ENCODE measurements at places on chromosomes 16 and 17.

DNA sequence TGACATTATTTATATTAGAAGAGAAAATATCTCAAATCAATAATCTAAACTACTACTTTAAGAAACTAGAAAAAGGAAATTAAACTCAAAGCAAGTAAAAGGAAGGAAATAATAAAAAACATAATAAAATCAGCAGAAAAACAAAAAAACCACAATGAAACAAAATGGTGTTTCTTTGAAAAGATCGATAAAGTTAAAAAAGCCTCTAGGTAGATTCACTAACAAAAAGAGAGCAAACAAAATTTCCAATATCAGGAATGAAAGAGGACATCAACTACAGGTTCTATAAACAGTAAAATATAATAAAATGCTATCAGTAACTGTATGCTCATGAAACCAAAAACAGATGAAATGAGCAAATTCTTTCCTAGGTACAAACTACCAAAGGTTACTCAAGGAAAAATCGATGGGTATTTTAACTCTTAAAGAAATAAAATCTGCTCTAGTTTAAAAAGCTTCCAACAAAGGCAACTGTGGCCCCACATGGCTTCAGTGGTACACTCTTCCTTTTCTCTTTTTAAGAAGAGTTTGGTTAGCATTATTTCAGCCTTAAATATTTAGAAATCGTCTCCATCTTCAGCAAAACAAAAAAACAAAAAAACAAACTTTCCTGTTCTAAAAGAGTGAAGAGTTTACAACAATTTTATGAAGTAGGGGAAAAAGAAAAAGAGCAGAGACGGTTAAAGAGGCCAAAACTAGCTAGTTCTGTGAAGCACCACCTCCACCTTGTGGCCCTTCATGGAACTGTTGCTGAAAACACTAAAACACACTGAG lies 102.2 kb downstream of the TRIM37 start:
- DNase-seq = peak; percentile 57

DNA sequence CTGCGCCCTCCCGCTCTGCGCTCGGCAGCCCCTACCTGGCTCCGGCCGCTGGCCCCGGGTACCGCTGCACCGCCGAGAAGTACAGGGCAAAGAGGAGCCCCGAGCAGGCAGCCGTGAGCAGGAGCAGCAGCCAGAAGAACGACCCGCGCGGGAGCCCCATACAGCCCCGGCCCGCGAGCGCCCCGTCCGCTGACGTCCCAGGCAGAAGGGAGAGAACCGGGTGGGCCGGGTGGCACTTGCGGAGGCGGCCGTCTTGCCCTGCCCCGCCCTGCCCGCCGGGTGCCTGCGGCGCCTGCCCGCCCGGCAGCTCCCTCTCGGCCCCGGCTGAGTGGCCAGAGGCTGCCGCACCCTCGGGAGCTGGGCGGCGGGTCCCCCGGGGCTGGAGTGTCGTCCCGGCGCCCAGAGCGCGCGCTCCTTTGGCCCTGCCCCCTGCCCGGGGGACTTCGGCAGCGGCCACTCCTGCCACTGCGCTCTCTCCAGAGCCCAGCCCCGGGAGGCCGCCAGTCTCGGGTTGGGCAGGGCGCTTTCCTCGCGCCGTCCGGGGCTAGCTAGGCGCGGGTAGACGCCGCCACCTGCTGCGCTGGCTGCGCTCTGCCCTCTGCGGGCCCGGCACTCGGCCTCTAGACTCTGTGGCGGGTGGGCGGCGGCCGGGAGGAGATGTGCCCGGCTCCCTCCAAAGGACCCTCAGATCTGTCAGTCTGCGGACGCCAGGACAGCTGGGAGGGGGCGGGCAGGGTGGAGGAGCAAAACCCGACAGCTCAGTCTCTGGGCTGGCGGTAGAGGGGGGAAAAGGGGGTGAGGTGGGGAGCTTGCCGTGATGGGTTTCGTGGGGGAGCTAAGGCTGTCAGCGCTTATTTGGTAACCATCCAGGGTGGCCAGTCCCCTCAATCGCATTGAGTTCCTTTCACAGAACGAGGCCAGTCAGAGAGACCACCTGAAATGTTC lies at the start of gene ST6GALNAC2:
TSS of gene ST6GALNAC2 (minus strand) at position 212 of the 945 bp plus-strand sequence. CDS start at position 160, 52 bp downstream.
- peak; percentile 58 for DNase-seq

- no peak for DNase-seq
Measured at GRCh38 chr16:81902025-81902424, 109.2 kb downstream of the SDR42E1 start.

GRCh38 chr17:13134076-13134475 lies 116.2 kb upstream of the ELAC2 start:
- no peak for DNase-seq

DNA sequence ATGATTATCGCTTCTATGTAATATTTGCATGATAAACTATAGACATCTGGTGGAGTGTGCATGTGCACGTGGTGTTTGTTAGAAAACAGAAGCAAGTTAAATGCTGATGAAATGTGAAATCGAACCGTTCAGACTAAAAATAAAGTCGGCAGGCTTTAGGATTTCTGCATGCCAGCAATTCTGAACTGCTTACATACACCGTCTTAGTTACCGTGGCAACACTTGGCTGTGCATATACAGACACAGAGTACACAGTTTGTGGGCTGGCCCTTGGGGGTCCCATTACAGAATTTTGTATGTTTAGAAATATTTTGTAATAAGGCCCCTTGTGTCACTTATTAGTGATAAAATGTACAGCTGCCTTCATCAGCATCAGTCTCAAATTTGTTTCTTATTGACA lies 605.5 kb downstream of the RBFOX1 start:
- no peak for DNase-seq

DNA sequence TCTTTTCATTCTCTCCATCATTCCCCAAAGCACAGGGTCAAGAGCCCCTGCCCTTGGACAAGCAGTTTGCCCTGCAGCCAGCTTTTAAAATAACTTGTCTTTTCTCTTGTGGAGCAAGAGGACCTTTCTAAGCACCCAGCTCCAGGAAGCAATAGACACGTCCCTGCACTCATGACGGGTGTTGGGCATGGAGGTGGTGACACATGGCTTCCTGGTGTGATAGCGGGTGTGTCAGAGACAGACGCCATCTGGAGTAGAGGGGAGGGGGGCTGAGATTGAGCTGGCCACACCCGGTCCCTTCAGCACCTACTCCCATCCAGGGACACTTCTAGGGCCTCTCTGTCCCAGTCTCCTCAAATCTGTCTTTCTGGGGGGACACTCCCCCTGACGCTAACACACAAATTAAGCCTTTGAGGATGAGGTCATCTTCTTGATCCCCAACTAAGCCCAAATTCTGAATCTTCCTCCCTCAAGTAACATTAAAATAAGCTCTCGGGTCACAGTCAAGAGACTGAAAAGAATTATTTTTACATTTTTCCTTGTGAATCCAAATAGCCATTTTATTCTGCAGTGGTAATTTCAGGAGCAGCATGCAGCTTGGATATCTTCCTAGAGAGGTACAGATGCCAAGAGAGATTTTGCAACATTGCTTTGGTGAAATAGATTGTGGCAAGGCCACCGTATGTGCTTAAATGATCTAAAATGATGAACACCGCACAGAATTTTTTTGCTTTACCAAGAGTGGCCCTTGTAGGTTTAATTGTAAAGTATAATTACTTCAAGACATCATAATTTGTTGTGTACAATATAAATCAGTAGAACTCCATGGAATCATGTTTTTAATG lies 216.6 kb upstream of the IRX3 start:
- DNase-seq = no peak

DNA sequence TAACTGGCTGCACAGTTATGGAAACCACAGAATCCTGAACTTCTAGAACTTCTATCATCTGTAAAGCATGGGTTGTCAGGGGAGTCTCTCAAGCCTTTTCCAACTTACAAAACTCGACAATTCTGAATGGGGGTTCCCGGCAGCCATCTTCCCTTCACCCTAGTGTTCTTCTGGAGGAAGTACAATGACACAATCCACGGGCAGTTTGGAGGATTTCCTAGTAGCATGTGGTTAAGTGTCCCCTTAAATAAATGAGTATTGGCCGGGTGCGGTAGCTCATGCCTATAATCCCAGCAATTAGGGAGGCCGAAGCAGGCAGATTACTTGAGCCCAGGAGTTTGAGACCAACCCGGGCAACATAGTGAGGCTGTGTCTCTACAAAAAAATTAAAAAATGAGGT lies 2.1 kb downstream of the SLC16A6 start:
- no peak for DNase-seq

GRCh38 chr16:4327386-4328045 lies 11.6 kb downstream of the GLIS2 start:
- DNase-seq = no peak

- DNase-seq = no peak
Measured at GRCh38 chr16:11079652-11080187, 135.4 kb downstream of the CLEC16A start.

DNA sequence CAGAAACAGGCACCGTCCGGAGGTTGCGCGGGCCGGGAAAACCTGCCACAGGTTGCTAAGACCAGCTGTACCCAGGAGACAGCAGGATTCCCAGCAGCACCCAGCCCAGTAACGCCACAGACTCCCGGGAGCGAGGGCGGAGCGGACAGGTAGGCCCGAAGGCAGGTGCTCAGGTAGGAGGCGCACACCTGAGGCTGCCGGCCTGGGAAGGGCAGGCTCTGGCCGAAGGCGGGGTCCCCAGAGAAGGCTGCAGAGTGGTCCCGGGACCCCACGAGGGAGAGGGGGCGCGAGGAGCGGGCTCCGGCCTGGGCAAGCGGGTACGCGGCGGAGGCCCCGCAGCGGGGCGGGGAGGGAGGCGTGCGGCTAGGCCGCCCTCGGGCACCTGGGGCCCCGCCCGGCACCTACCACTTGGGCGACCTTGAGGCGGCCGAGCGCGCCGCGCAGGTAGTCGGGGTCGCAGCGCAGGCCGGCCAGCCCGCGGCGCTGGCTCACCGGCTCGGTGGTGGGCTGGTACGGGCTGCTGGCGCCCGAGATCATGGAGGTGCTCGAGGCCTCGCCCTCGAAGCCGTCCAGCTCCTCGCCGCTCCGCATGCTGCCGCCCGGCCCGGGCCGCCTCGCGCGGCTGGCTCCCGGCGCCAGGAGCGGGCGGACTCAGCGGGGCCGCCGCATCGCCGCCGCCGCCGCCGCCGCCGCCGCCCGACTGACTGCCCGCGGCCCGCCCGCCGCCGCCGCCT lies 441 bp downstream of the CMTM4 start:
- peak; percentile 46 for DNase-seq

- DNase-seq = no peak
Measured at GRCh38 chr17:77460514-77461046, 319.8 kb downstream of the SEC14L1 start.

- no peak for DNase-seq
Measured at GRCh38 chr17:64411999-64412771, 21.5 kb upstream of the PECAM1 start.

GRCh38 chr16:4209666-4210065 lies 32.2 kb downstream of the SRL start:
- DNase-seq = no peak

- no peak for DNase-seq
Measured at GRCh38 chr16:74257061-74257460, 39.6 kb upstream of the PSMD7 start.

GRCh38 chr17:67377488-67378453 lies 690 bp downstream of the PITPNC1 start:
- DNase-seq = peak; percentile 52

DNA sequence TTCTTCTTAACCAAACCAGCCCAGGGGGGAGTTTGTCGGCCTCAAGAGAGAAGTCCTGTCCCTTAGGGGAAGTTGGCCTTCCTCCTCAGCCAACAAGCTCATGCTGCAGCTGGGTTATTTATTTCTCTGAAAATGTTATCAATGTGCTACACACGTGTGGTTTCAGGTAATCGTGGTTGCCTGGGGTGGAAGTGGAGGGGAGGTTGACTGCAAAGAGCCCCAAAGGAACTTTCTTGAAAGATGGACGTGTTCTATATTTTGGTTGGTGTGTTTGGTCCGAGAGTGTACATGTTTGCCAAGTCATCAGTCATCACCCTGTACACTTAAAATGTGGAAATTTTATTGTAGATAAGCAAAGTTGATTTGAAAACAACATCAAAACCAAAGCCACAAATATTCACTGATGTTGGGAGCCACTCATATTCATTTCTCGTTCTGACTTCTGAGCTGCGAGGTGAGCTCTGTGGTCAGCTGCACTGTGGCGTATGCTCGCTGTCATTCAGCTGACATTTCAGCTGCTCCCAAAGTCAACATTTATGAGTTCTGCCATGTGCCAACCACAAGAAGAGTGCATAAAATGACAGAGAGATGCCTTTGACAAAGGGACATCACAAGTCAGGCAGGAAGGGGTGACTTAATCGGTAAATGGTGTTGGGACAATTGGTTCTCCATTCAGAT lies 26.5 kb upstream of the ADGRG1 start:
- DNase-seq = no peak

GRCh38 chr16:29810699-29811169 lies 1.3 kb upstream of the PRRT2 start:
- DNase-seq = no peak

- no peak for DNase-seq
Measured at GRCh38 chr17:52756746-52757145, 598.2 kb upstream of the CA10 start.

DNA sequence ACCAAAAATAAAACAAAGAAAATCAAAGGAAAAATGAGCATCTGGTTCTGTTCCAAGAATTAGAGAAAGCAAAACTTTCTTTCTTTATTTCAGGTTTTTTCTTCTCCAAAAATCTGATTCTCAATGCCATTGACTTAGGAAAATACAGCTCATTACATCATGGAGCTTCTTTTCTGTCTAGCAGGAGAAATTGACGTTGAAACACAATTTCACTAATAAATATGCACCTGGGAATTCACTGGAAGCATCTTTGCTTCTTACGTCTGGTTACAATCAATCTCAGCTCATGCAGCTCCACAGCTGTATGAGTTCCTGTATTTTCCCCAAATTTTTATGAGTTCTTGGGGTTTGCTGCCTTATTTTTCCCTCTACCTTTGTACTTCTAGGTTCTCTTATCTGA lies 1568.6 kb upstream of the GOT2 start:
- DNase-seq = no peak

DNA sequence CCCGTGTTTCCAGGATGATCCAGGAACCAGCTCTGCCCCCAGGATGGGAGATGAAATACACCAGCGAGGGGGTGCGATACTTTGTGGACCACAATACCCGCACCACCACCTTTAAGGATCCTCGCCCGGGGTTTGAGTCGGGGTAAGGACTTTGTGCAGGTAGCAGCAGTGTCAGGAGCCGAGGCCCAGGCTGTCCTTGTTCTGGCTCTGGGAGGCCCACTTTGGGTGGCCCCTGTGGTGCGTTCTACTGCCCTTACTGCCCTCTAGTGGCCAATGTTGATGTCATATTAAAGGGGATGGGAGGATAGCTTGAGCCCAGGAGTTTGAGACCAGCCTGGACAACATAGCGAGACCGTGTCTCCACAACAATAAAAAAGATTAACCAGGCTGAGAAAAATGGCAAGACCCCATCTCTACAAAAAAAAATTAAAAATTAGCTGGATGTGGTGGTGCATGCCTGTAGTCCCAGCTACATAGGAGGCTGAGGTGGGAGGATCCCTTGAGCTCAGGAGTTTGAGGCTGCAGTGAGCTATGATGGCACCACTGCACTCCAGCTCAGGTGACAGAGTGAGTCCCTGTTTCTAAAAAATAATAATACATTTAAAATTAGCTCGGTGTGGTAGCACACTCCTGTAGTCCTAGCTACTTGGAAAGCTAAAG lies 20.9 kb upstream of the CLEC18A start:
- DNase-seq = peak; percentile 42

- no peak for DNase-seq
Measured at GRCh38 chr16:10539236-10539635, 41.2 kb downstream of the EMP2 start.

All from progenitor cell of endocrine pancreas (in vitro differentiated cells).